Activated CD4-positive, alpha-beta T cell treated with anti-CD3 and anti-CD28 coated beads for 36 hours (primary cell): ENCODE measurements at places on chromosomes 1 and 21. TPM values are rescaled to one million over a fixed set of nuclear protein-coding genes. Genes with fewer than 3 reads are reported as not detected.

DNA sequence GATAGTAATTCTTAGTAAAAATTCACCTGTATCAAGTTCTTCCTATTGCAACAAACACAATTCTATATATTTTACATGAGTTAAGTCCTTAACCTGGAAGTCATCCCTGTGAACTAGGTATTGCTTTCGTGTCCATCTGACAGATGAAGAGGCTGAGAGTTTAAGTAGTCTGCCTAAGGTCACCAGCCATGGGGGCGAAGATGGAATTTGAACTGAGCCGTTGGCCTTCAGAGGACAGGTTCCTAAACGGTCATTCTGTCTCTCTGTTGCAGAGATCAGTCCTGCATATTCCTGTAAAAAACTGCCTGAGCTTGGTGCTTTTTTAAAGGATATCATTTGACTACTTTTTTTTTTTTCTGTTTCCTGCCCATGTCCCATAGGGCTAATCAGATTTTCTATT lies 10.2 kb upstream of the POFUT2 start:
- no peak for DNase-seq

Gene HSD3B1
- not detected for total RNA-seq

Gene GBP4
- total RNA-seq, result 34.4 TPM

- no peak for DNase-seq
Observed at GRCh38 chr1:97396463-97396862, 524.4 kb downstream of the DPYD start.

Gene KCNE2
- total RNA-seq, result not detected

DNA sequence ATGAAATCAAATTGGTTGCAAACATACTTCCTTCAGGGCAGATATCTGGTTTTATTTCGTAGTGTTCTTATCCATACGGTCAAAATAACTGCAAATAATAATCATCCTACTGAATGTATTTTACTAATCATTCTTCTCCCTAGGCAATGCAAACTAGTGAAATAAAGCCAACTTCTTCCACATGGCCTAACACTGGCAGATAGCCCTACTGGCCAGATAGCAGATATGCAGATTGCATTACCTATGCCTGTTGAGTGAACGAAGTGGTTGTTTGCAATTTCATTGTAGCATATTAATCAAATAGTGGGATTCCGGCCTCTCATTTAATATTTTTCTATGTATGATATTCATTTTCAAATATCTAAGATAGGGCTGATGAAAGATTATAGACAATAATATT lies 116.2 kb downstream of the CENPF start:
- no peak for DNase-seq

DNA sequence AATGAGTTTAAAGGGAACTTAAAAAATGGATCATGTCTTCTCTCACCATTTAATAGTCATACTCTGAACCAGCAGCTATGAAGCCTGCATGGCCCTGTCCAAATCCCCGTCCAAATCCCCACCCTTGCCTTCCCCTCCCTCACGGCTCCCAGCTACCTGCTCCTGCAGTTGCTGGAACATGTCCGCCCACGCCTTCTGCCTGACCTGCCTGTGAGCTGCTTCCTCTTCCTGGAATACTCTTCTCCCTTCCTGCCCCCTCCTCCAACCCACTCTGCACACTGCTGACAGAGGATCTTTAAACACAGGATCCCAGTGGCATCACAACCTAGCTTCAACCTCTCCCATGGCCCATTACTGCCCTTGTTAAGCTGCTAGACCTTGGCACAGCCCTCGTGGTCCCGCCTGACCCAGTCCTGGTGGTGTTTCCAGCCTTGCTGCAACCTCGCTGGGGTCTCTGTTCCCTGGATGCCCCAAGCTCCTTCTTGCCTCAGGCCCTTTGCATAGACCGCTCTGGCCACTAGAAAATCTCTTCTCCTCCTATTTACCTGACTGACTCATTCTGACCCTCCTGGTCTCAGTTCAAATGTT lies 118.3 kb downstream of the PTPRU start:
- peak; percentile 12 for DNase-seq

DNA sequence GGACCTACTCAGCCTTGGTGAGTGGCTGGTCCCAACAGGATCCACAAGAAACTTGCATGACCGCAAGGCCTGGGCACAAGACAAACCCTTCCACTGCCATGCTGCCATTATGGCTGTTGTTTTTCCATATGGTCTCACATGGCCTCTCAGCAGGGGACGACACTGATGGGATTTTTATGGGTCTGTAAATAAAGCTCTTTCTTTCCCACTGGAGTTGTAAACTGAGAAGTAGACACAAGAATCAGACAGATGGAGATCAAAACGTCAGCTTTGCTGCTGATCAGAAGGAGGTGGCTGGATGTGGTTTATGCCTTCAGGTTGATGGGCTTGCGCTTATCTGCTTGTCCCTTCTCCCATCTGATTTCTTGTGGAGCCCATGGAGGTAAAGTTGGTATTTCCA lies 138.1 kb upstream of the KCNJ6 start:
- DNase-seq, result no peak

- DNase-seq, result no peak
Observed at GRCh38 chr1:51073456-51073855, 28.6 kb upstream of the C1orf185 start.

DNA sequence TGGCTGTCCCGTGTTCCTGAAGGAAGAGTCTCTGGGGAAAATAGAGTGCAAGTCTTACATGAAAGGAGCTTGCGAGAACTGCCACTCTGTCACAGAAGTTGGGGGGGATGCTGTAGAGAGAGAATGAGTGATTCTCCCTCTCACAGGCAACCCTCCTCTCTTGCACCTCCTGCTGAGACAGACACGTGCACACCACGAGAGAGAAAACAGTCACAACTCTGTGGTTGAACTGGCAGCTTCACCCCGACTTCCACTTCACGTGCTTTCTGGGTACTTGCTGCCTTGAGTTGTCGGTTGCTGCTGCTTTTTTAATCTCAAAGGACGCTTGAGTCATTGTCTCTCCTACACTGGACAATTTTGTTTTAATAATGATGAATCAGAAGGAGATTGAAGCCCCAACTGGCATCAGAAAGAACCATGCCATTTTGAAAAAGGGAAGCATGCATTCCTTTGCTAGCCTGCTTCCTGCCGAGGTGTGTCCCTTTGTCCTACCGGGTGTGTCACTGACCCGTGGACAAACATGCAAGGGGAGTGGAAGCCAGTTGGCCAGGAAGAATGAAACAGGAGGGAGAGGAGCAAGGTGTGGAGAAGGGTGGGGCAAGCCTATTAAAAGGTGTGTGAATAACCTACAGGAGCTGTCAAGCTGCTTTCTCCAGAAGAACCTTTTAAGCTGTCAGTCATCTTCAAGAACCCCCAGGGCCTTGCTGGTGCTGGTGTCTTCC lies 164.2 kb downstream of the CACNA1E start:
- DNase-seq, result no peak

- DNase-seq, result no peak
Observed at GRCh38 chr1:118711356-118711755, 276.8 kb downstream of the TBX15 start.

DNA sequence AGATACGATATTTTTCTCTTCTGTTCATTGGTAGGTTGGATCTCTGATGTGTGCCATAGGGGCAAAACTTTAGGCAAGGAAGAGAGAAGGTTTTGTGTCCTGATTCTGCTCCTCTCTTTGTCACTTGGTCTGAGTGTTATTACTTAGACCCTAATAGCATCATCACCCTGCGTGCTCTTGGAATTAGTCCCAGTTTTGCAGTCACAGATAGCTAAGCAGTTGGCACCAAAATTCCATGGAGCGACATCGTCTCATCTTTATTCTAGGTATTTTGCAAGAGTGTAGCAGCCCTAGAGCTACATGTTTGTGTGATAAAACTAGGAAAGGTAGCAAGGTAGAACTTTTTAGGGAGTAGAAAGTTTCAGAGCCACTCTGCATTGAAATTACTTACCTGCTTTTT lies 23.8 kb downstream of the PIP5K1A start:
- no peak for DNase-seq
